ENCODE measurements at places on chromosomes 2 and 18.
A peak's percentile ranks its signal among the peaks of the same experiment; 100 is the strongest.

DNA sequence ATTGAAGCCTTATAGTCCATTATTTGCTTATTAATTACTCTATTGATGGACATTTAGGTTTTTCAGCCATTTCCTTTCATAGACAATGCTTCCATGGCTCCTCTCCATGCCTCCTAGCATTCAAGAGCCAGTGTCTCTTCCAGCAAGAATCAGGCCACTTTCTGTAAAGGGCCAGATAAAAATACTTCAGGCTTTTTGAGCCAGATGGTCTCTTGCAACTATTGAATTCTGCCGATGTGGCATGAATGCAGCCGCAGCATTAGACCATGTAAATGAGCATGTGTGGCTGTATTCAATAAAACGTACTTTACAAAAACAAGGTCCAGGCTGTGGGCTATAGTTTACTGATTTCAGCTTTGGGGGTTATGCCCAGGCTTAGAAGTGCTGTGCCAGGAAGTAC lies 38.5 kb downstream of the TRAF3IP1 start:
- DNase-seq = no peak

- no peak for DNase-seq
Measured at GRCh38 chr18:352438-352837, 84.6 kb upstream of the THOC1 start.

DNA sequence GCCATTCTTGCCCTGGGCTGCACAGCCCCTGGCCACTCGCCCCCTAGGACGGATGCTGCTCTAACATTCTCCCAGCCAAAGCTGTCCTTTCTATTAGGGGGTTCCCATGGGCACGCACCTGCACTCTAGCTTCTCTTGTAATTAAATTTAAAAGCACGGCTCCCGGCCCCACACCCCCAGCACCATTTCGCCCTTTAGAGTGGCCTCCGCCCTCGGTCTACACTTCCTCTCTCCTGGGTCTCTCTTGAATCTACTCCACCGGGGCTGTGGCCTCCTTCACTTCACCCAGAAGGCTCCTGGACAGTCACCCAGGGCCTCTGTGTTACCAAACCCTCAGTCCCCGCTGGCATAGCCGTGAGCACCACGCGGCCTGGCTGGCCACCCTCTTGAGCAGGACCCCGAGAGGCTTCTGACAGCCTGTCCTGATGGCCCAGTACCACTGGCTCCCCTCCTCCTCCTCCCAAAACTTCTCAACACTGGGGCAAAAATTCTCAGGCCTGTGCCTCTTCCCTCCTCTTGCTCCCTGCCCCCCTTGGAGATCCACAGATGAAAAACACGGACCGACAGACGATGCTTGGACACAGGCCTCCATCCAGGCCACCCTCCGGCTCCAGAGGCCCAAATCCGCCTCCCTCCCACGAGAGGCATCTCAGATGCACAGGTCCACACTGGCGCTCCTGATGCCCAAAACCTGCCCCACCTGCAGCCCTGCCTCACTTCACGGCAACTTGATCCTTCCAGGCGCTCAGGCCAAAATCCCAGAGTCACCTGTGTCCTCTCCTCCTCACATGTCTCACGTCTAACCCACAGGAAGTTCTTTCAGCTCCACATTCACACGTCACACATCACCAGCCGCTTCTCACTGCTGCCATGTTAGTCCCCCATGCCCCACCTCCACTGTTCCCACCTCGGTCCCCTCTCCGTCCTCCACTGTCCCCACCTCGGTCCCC lies 6.9 kb upstream of the RAB17 start:
- no peak for DNase-seq

DNA sequence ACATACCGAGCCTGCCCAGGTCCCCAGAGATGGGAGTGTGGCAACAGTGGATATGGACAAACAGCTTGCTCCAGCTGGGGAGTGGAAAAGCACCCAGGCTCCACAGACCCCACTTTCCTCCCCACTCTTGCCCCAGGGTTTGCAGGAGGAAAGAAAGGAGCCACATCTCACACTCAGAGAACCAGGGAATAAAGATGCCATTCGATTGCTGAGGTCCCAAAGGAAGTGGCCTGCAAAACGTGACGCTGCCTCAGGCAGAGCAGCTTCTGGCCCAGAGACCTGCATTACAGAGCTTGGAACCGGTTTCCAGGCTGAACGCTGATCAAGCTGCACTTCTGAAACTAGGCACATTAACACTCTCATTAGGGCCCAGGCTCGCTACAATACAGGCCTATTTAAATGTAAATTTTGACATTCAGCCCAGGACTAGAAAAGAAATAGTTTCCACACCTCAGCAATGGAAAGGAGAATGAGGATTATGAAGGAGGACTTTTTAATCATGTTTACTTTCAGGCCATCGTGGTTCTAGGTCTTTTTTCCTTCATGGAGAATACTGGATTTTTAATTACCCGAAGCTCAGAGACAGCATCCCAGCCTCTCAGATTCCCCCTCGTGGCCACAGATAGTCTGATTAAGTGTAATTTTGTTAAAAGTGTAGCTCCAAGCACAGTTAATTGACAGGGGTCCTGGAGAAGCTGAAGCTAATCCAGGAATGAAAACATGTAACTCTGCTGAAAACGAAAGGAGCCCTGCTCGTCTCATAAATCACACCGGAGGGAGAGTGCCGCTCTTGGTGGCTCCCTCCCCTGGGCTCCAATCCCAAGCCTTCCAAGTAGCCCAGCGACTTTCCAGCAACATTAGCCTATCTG lies 221.3 kb upstream of the RAB6C start:
- no peak for DNase-seq

DNA sequence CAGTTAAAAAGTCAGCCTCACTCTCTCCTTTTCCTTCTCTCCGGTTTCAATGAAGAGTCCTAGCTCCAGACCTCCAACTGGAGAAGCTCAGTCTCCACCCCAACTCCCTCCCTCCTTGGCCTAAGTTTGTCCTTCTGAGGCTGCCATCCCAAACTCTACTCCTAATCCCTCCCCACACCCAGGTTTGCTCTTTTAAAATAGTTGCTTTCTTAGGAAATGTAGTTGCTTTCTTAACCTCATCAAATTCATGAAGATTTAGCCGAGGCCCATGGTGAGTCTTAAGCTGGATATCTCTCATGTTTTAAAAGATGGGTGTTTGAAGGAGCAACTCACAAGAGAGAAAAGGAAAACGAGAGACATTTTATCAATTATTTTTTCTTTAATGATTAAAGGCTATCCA lies 937 bp upstream of the LANCL1 start:
- DNase-seq = peak; percentile 28

DNA sequence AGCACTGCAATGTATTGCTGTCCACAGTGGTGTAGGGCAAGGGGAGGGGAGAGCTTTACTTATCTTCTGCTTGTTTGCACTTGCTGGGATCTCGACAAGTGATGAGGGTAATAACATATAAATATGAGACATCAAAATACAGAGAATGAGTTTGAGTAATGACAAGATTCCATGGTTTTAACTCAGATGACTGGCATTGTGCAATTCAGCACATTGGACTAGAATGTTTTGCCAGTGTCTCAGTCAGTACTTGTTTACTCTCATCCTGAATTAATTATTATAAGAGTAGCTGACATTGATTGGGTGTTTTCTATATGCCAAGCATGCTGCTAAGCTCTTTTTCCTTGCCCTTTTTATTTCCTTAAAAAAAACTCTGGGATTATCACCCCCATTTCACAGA lies 306.7 kb upstream of the MMADHC start:
- DNase-seq = no peak

DNA sequence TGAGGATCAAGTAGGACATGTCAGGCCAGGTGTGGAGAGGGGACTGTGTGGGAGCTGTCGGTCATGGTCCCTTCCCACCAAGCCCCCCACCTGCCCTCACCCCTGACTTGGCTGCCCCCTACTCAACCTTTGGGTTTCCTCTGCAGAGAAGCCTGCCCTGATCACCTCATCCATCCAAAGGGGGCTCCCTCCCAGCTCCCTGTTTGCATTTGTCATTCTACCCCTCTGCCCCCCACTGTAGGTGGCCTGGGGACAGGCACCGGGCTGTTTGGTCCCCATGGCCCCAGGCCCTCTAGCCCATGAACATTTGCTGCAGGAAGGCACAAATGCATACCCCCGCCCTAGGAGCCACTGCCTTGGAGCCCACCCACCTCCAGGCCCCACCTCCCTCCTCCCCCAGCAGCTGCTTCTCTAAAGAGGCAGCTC lies 115.0 kb downstream of the SMAD7 start:
- DNase-seq = no peak

- DNase-seq = peak; percentile 73
Measured at GRCh38 chr2:230068016-230068650, 591 bp downstream of the SLC16A14 start.

DNA sequence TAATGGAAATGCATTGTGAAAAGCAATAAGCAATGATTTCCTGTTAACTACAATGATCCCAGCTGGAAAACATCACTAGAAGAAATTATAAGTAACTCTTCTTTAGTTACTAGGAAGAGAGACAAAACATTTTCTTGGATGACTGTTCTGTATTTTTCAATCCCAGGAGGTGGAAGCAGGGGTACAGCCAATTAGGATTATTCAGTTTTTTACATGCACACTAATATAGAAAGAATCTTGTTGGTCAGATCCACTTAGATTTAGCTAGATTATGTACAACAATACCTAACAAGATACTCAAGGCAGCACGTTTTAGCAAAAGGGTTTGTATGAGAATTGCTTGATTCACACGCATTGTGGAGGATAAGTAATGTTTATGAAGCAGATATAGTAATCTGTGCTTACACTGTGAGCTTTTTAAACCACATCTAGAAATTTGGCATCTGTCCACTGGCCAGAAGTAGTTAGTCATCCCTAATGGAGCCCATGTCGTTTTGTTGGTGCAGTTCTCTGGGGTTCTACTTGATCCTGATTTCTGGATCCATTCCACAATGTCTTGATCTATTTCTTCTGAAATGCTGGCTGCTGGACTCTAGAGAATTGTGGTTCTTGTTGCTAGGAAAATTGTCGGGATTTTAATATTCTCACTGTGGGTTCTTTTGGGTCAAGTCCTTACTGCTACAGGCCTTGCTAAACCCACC lies 199.7 kb downstream of the ADCYAP1 start:
- peak; percentile 32 for DNase-seq

GRCh38 chr2:120343433-120344105 lies 2.4 kb upstream of the INHBB start:
- DNase-seq = peak; percentile 89

GRCh38 chr2:33372940-33373553 lies 103.4 kb upstream of the RASGRP3 start:
- DNase-seq = peak; percentile 63

GRCh38 chr2:86305195-86305914 lies 32.1 kb downstream of the REEP1 start:
- peak; percentile 67 for DNase-seq

- no peak for DNase-seq
Measured at GRCh38 chr2:51079945-51080344, 48.0 kb upstream of the NRXN1 start.

DNA sequence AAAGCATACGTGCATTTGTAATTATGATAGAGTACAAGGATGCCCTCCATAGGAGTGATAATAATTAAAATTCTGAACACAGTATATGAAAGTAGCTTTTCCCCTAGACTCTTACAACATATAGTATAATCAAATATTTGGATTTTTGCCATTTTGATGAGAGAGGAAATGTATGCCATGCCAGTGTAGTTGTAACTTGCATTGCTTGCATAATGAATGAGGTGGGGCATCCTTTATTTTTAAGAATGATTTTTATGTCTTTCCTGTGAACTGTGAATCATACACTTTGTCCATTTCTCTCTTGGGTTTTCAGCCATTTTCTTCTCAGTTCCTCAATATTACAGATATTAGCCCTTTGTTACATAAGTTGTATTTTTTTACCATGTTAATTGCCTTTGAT lies 197.5 kb downstream of the SCG2 start:
- no peak for DNase-seq

DNA sequence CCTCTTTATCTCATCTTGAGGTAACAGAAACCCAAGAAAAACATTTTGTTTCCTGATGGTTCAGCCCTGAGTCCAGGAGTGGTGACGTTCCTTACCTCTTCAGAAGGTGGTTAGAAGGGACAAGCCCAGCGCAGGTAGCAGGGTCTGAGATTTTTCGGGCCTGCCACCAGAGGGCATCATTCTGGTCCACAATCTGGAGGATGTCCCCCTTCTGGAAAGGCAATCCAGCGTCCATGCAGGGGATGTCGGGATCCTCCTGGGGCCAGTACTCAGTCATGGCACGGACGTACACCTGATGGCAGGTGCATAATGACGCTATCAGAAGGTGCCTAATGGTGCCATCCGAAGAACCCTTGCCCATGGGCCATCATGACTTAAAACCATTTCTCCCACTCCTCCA lies 17.7 kb downstream of the MPP4 start:
- no peak for DNase-seq

DNA sequence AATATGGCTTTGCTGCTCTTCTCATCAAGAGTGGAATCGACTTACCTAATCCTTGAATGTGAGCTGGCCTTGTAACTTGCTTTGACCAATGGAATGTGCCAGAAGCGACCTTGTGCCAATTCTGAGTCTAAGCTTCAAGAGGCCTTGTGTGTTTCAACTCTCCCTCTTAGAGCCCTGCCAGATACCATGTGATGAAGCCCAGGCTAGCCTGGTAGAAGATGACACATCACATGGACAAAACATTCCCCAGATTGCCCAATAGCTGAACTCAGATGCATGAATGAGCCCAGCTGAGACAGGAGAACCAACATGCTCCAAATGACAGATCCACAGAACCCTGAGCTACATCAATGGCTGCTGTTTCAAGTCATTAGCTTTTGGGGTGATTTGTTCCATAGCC lies 4.2 kb upstream of the KLHL14 start:
- no peak for DNase-seq

DNA sequence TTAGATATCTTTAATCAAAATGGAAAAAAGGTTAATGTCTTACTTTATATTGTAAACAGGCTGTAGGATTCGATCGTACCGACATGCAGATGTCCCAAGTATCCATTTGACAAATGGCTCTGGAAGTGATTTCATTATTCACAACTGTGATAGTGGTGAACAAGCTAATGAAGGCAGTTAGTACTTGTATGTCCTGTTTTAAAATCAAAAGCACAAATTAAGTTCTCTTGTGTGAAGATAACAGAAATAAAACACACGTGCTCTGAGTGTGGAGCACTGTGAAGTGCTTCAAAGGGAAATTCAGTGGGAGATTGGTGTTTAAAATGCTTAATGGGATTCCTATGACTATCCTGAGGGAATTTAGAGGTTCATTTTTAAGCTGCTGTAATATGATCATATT lies 8.6 kb upstream of the LRP1B start:
- no peak for DNase-seq

DNA sequence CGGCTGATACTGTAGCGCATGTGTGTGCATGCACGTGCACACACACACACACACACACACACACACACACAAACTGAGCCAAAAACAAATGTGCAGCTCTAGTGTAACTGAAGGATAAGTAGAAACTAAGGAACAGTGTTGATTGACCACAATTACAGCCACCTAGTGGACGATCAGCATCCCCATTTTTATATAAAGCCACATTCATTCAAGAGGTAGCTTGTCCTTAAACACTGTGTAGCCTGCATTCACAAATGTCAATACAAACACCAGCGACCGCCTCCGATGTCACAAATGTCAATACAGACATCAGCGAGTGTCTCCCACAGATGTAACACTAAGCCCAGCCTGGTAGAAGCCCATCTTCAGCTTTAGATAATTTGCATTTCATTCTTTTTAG lies 167.4 kb downstream of the PTGR3 start:
- DNase-seq = no peak

GRCh38 chr18:74430806-74431571 lies 26.1 kb downstream of the DIPK1C start:
- DNase-seq = no peak

- no peak for DNase-seq
Measured at GRCh38 chr2:575030-575726, 102.0 kb downstream of the TMEM18 start.
